ENCODE measurements at places on chromosomes 6 and 20.

GRCh38 chr20:38152175-38152620, 12.9 kb downstream of the TGM2 start:
- DNase-seq: no peak

- DNase-seq: no peak
These were observed 20.6 kb downstream of the CNBD2 start for GRCh38 chr20:35988910-35989463.

DNA sequence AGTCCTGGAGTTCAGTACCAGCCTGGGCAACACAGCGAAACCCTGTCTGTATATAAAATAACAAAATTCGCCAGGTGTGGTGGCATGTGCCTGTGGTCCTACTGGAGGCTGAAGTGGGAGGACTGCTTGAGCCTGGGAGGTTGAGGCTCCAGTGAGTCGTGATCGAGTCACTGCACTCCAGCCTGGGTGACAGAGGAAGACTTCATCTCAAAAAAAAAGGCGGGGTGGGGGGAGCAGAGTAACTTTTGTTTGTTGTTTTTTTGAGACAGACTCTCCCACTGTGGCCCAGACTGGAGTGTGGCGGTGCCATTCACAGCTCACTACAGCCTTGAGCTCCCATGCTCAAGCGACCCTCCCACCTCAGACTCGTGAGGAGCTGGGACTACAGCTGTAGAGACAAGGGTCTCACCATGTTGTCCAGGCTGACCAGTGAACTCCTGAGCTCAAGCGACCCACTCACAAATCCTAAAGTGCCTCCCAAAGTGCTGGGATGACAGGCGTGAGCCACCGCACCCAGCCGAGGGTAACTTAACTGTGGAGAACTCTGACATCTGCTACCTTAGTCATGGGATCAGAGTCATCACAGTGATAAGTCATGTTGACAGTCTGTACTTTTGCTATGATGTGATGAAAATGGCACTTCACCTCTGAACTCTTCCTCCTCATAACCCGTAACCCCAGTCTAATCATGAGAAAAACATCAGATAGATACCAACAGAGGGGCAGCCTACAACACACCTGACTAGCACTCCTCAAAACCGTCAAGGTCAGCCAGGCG, 16.5 kb downstream of the PEDS1 start:
- DNase-seq: no peak

GRCh38 chr6:83097675-83098074, 30.2 kb downstream of the DOP1A start:
- no peak for DNase-seq

- peak; percentile 5 for DNase-seq
These were observed 102.7 kb upstream of the QKI start for GRCh38 chr6:163311830-163312229.

DNA sequence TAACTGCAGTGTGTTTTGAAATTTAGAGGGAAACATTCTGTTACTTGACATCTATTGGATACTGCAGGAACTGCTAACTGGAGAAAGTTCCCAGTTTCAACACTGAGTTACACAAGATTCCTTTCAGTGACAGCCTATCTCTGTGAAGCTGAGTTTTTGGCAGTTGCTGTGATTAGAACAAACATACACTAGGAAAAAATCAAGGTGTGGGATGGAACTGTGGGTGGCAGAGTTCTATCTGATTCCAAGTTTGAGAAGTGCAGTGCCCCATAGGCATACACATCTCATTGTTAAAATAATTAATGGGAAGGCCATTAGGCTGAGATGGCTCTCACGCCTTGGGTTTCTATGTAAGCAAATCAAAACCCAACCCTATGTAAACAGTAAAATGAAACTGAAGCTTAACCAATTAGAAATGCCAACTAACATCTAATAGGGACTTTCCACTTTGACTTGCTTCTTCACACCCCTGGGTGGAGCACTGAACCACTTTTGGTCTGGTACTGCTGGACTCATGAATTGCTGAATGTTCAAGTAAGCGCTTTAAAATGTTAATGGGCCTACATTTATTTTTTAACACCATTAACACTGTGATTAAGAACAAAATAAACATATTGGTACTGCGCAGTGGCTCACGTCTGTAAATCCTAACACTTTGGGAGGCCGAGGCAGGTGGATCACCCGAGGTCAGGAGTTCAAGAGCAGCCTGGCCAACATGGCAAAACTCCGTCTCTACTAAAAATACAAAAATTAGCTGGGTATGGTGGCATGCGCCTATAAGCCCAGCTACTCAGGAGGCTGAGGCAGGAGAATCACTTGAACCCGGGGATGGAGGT, 55.2 kb upstream of the TBC1D7 start:
- no peak for DNase-seq

- DNase-seq: no peak
These were observed 83.9 kb upstream of the DUSP22 start for GRCh38 chr6:208364-208763.
